Stimulated activated CD8-positive, alpha-beta memory T cell treated with anti-CD3 and anti-CD28 coated beads, Interleukin-4, amount 100 ng/mL, for 4 hours (primary cell): ENCODE measurements at places on chromosomes 13 and 19.

DNA sequence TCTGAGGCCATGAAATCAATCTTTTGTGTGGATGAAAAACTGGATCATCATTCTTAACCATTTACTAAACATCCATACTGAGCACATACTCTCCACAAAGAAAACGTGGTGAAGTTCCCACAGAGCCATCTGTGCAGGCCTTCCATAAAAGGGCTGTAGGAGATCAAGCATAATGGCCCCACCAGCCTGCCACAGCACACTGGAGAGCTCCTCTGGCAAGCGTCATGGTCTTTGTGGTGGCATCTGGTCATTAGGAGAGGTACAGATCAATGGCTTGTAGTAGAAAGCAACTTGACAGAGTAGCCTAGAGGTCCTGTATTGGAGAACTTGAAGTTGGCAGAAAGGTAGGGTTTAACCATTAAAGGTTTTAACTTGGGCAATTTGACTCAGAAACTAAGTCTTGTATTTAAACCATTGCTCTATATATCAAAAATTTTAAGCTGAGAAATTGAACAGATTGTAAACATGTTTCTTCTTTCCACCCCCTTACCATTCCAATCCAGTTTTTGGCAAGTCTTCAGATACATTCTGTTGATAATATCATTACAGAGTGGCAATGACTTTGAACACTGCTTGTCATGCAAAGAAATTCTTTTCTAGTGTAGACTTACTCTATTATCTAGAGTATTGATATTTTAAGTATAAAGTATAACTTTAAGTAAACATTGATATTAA is 128.3 kb downstream of the LMO7 start:
- no peak for DNase-seq

DNA sequence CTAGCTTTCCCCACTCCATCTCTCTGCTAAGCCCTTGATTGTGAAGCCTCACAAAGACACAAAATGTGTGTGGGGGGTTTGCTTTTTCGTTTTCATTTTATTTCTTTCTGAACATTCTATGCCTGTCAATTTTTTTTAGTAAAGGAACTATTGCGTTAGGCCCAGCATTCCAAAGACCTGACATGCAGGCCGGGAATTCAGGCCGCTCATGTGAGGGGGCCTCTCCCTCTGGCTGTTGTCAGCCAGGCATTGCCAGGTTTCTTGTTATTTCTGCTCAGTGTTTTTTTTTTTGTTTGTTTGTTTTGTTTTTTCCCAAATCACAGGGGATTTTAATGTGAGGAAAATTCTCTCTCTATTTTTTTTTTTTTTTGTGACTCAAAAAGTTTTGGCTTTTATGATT is 10.3 kb upstream of the MEDAG start:
- DNase-seq: no peak

GRCh38 chr19:12967907-12968306 is 1.5 kb upstream of the DAND5 start:
- no peak for DNase-seq

DNA sequence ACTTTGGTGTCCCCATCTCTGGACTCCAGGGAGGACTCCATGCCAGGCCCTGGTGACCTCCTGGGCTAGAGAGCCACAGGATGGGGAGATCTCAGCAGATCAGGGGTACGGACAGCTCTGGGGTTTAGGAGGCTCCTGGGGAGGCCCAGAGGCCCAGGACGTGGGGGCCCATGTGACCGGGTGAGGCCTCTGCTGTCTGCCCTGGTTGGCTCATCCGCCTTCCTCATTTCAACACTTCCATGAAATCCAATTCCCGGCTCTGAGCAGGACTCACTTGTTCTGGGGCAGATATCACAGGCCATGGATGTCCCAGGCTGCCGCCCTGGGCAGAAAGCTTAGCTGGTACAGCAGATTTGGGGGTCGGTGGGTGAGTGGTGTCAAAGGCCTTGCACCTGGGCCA is 1.1 kb upstream of the PRAM1 start:
- DNase-seq: no peak

- no peak for DNase-seq
These were observed 344.6 kb downstream of the DNAJC15 start for GRCh38 chr13:43368003-43368402.

DNA sequence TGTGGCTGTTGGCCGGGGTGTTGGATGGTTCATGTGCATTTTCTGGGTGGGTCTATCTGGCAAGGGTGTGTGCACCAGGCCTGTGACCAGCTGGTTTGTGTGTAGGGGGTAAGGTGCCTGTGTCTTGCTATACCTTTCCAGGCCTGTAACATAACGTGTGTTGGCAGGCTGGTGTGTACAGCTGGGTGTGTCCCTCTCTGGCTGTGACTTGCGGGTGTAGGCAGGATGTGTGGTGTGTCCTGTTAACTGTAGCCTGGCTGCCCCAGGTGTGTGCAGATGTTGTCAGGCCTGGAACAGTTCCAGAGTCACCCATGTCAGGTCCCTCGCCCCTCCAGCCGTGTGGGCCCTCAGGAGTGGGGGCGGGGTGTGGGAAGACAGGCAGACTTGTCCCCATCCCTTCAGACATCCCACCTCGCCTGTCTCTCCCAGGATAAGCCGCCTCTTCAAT is 9.8 kb downstream of the KCTD15 start:
- no peak for DNase-seq

DNA sequence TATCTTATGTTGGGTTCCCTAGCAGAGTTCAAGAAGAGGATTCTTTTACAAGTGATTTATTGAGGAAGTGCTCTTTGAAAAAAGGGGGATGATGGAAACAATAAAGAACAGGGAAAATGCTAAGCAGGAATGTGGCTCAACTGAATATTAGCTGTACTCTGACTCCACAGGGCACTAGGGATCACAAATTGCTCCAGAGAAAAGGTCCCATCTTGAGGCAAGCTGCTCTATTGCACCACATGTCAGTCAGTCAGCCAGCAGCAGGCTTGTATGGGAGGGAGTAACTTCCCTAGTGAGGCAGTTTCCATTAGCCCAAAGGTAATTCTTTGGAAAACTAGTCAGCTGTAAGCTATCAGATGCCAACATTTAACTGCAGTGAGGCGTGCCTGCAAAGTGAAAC is 73.3 kb upstream of the FNDC3A start:
- no peak for DNase-seq

DNA sequence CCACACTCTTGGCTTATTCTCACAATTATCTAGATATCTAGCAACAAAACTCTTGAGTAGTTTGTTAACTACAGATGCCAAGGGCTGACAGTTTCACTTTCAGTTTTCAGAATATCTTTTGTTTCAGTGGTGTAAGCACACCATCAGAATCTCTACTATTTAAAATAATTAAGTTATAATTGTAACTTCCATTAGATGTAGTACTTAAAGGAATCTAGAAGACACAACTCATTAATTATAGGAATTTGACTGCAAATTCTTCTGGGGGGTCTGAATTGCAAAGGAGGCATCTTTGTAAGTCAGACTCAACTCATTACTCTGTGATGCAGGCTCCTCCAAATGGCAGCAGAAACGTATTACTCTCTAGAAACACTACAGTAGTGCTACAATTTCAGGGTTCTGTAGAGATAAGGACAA is 44.9 kb upstream of the USPL1 start:
- no peak for DNase-seq

GRCh38 chr19:14081797-14082674 is 3.5 kb downstream of the C19orf67 start:
- no peak for DNase-seq

DNA sequence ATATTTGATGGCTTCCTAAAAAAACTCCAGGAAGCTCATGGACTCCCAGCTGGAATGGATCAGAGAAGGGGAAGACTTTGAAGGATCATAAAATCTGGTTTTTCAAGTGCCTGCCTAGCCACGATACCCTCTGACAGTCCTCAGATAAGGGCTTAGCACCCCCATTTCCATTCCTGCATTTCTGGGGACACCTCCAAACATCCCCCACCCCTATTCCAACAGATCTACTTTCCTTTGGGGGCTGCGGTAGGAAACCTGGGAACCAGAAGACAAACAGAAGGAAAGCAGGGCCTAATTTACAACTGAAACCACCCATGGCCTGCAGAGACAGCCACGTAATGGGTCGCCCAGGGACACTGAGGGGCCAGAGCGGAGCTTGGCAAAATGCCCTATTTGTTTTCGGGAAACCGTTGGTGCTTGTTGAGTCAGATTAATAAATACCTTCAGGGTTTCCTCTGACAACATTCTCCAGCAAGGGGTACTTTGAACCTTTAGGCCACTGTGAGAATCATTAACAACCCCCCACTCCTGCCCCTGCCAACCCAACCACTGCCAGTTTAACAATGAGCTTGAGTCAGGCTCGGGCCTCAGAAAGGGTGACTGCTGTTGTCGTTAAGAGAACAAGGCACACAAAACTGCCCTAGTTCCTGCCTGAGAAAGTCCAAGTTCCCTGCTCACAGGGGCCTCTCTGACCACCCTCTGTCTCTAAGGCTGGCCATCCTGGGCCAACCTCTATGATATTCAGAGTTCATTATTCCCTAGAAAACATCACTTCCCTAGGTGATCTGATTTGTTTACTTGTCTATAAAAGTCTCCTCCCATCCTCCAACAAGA is 23.5 kb downstream of the RHPN2 start:
- no peak for DNase-seq

GRCh38 chr19:42253245-42254088 is 1.5 kb downstream of the ERF start:
- DNase-seq: peak; percentile 32

DNA sequence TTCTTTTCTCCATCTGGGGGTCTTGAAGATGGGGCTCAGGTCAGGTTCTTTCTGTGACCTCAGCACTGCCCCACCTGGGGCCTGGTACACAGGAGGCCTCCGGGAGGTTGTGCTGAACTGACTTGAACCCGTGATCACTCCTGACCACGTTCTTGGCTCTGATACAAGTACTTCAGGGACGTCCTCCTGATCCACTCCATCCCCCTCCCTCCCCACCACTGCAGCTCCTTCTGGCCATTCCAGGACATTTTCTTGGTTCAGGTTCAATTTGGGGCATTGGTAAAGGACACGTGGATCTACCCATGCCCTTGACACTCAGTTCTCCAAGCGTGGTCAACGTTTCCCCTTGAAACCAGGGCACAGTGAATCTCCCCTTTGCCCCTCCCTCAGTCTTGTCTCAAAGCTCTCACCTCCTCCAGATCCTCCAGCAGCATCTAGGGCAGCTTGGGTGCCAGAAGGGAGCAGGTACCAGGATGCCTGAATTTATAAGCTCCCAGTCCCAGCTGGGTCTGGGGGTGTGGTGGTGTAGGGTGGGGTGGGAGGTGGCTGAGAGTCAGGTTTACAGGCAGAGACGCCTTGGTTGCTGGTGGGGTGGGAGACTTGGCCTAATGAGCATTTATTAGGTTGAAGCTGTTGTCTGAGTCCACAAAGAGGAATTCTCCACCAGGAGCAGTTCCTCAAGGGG is at the start of gene KLK15:
KLK15 (minus strand) TSS at position 458 of the 685 bp plus-strand sequence. CDS start 2,082 bp downstream, outside the sequence.
- DNase-seq: no peak

DNA sequence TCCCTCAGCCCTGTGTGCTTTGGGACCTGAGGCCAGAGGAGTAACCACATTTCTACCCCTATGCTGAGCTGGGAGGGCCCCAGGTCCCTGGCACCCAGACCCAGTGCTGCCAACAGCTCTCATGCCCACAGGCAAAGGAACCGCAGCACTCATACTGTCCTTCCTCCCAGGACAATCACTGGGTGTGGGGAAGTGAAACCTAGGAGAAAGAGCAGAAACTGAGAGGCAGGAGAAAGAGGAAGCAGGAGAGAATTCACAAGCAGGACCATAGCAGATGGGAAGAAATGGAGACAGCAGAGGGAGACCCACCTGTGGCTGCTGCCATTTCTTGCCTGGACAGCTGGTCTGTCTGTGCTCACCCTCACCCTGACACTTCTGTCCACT is 18.9 kb downstream of the CCDC97 start:
- no peak for DNase-seq

DNA sequence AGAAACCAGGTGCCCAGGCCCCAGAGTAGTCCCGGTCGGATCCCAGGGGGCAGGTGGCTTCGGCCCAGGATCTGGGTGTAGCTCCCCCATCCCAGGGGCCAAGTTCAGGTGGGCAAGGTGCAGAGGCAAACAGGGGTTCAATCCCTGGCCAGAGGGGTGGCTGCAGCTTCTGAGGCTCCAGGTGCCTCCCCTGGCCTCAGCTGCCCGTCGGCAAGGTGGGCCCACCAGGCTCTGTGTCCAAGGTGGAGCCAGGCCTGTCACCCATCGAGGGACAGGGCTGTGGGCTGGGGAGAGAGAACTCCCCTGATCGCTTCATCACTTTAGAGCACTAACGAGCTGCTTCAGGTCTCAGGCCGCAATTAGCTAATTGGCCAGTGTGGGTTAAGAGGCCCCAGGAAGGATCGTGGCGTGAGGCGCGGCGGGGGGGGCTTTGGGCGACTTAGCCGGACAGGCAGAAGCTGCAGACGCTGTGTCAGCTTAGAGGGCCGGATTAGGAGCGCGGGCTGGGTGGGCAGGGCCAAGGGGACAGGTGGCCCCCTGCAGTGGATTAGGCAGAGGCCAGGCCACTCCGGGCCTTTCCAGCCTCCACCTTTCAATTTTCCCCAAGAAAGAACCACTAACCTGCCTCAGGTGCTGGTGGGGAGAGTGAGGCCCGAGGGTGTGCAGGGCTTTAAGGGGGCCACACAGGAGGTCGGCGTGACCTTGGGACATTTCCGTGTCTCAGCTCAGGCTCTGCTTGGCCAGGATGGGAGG is 2.8 kb upstream of the RAX2 start:
- no peak for DNase-seq

GRCh38 chr13:74443631-74444030 is 309.4 kb upstream of the KLF12 start:
- DNase-seq: no peak

DNA sequence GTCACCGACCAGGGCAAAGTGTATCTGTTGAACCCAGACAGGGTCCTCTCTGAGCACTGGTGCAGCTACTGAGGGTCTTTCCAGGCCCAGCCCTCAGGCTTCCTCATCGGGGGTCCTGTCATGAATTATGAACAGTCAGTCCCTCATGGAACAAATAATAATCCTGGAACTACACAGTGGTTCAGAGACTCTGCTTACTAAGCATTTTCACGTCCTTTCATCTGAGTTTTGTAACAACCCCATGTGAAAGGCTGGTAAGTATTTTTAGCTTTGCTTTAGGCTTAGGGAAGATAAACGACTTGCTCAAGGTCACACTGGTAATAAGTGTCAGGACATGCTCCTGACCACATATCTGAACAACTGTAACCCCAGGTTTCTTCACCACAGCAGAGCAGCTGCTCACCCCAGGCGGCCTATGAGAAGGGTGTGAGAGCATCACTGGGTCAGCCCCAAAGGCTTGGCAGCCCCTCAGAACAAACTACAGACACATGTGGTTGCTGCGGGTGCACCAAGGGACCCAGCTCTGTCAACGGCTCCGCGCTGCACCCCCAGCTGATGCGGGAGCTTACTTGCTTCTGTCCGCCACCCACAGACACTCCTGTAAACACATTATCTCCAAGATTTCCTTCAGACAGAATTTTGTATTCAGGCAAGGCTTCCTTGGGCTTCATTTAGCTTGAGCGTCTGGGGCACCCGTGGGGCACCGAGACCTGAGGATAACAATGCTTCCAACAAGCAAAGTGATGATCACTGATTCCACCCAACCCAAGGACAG is 19.4 kb upstream of the GSX1 start:
- no peak for DNase-seq

GRCh38 chr13:98184792-98185191 is 7.7 kb upstream of the RNF113B start:
- DNase-seq: no peak

GRCh38 chr19:46654621-46655152 is 6.3 kb downstream of the DACT3 start:
- no peak for DNase-seq
